ENCODE measurements at places on chromosomes 3 and 15.

DNA sequence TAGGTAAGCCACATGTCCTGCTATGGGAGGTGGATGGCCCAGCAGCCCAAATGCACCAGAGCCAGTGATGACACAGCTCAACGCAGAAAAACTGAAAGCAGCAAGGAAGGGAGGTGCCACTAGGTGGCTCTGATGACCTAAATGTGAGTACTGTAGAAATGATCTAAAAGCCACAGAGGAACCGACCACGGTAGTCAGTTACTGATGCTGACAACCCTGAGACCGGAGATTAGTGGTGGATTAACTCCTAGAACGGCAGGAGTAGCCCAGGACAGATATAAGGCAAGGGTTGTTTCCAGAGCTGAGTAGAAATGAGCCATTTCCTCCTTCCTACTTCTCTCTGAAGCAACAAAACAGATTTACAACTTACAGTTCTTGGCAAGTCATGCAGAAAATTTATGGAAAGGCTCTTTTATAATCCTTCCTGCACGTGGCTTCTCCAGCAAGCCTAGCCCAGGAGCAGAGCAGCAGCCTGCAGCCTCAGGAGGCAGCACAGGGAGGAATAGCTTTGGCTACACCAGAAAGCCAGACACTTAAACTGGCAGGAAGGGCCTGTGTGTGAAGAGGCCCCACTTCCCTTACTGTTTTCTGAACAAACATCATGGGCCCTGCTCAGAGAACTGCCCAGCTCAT, 13.1 kb downstream of the FBXL22 start:
- peak; percentile 8 for DNase-seq

DNA sequence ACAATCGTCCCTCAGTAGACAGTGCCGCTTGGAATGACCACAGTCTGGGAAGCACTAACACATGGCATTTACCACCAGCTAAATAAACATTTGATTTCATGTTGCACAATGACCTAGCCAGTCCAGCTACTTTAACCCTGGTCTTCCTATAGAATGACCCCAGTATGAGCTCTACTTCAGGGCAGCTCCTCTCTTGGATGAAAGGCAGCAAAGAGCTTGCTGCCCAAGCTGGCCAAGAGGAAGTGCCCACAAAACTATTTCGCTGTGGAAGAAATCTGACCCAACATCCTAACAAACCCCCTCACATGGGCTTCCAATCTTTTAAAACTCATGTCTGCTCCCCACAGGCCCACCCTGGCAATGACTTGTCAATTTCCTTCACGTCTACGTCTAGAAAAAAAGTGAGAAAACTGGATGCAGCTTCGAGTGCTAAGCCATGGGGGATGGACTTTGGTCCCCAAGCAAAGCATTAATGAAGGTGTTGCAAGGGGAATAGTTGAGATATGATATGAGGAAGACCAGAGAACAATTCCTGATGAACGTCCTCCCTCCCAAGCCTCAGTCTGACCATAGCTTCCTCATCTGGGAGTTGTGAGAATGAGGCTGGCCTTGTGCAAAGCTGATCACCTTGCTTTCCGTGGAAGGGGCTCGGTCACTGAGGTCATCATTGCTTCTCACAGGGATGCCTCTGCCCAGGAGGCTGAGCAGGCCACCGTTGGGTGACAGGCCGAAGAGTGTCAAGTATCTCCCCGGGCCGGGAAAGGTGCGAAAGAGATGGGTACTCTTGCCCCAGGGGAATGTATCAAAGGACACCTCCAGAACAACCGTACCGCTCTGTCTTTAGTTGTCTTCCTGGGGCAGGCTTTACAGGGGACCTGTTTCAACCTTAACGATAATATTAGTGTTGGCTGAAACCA, 964 bp downstream of the SLC25A20 start:
- no peak for DNase-seq

DNA sequence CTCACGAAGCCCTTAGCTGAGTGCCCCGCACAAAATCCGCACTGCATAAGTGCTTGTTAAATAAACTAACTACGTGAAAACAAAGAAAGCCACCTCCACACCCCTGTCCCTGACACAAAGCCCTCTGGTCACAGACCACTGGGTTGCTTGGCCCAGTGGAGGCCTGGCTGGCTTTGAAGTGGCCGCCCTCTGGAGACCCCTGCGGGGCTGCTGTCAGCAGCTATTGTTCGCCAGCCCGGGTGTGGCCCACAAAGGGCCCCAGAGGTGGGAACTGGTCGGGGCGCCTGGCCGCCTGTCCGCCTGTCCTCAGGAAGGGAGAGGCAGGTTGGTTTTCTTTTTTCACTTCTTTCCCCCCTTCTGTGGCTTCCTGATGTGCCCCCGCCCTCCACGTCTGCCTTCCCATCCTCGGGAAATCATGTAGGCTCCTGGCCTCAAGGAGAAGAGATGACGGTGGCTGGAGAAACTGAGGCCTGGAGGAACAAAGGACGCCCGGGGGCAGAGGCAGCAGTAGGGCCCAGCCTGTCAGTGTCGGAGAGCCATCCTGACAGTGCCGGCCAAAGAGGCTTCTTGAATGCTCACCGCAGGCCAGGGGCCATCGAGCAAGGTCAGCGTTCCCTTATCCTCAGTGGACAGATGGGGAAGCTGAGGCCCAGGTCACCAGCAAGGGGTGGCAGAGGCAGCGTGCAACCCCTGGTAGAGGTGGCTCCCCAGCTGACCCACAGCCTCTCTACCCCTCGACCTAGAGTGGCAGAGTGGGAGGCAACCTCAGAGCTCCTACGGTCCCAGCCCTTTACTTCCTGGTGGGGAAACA, 61.1 kb downstream of the SLC6A6 start:
- no peak for DNase-seq

GRCh38 chr3:146854523-146854922, 249.4 kb upstream of the PLSCR5 start:
- no peak for DNase-seq

DNA sequence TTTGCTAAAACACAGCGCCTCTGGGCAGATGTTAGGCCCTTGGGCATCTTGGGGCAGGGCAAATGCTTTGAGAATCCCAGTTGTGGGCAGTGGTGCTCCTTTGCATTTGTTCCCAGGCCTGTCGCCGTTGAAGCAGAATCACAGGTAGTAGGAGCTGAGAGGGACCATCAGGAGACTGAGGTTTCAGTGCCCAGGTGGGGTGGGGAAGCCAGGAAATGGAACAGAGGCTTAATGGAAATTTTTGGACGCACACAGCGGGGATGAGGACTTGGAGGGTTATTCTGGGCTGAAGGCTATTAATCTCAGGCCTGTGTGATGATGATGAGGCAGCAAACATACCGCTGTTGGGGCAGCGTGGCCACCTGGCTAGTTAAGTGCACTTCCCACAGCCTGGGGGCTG, 99.5 kb downstream of the SV2B start:
- no peak for DNase-seq

DNA sequence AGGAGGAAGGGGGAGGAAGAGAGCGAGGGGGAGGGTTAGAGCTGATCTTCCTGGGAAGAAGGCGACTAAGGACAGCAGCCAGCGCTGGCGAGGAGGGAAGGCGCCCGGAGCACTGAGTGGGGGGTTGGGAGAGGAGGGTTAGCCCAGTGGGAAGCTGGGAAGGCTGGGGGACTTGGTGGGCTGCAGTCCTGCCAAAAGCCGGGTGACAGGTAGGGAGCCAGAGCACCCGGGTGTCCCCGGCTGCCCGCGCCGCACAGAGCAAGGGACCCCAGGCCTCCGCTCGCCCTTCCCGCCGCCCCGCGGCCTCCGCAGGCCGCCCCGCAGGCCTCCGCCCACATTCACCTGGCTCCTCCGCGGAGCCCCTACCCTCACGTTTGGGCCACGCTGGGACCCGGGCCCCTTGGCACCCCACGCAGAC, 448 bp downstream of the SLC12A8 start:
- DNase-seq = no peak

GRCh38 chr15:60917461-60918145, 311.5 kb downstream of the RORA start:
- DNase-seq = no peak

DNA sequence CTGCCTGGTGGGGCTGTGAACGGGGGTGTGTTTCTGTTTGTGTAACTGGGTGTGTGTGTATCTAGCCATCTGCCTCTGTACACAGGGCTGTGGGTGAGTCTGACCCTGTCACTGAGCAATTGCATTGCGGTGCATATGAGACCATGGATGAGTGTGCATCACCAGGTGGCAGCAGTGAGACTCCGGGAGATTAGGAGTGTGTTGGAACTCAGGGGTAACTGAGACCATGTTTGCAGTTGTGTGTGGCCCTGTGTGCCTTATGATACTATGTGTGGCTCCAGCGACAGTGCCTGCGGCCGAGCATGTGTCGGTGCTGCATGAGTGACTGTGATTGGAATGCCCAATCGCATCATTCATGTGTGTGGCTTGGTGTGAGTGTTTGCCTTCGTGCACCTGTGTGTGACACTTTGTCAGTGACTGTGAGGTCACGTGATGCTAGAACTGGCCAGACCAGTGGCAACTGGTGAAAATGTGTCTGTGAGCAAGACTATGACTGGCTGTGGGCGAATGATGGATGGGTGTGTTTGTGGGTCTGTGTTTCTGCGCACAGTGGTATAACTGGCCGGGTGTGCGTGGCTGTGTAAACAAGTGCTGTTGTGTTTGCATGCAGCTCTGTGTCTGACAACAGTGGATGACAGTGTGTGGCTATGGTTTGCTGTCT, 14.0 kb downstream of the VILL start:
- peak; percentile 89 for DNase-seq

DNA sequence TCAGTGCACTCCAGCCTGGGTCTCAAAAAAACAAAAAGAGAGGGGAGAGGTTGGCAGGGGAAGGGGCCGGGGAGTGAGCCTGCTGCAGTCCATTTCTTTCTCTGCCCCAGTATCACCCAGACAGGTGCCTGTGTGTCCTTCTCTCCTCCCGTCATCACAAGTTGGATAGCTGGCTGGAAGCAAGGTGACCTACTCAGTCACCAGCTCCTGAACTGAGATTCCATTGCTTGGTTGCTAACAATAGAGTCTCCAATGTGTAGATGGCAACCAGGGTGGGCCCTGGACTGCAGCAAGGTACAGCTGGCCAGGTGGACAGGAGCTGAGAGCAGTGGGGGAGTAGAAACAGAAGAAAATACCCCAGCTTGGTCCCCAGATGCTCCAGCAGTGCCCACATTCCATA, 4.6 kb downstream of the LRRC2 start:
- DNase-seq = no peak

- DNase-seq = no peak
Observed at GRCh38 chr3:53775834-53776251, 70.4 kb downstream of the CHDH start.

GRCh38 chr3:101925564-101925963, 76.2 kb downstream of the NFKBIZ start:
- DNase-seq = peak; percentile 50

DNA sequence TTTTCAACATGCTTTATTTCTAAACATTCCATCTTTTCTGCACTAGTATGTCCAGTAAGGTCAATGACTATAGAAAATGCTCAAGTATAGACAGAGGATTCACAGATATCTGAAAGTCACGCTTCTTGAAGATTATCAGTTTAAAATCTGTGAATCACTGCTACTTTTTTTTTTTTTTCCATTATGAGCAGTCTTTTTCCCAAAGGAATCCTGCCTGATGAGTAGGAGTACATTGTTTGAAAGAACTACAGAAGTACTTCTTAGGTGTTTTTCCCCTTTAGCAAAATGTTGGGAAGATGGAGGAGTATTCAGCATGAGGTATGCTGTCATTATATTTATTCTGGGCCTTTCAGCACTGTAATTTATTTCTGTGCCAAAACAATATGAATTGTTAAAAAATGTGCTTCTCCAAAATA, 266.2 kb downstream of the NLGN1 start:
- DNase-seq = no peak

DNA sequence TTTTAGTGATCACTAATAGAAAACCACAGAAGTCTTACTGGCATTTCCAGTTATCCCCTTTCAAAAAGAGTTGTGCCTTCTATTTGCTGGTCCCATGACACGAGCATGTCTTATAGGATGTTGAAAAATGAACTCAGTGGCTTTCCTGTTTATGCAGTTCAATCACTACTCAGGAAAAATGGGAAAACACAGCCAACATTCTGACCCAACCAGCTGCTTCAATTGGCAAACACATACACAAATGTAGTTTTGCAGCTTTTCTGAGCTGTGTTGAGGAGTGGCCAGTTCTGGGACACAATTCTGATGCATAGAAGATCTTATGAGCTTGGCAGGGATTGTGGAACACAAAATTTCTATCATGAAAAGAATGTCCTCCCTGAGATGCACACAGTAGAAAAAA, 40.3 kb downstream of the FSTL1 start:
- DNase-seq = no peak

DNA sequence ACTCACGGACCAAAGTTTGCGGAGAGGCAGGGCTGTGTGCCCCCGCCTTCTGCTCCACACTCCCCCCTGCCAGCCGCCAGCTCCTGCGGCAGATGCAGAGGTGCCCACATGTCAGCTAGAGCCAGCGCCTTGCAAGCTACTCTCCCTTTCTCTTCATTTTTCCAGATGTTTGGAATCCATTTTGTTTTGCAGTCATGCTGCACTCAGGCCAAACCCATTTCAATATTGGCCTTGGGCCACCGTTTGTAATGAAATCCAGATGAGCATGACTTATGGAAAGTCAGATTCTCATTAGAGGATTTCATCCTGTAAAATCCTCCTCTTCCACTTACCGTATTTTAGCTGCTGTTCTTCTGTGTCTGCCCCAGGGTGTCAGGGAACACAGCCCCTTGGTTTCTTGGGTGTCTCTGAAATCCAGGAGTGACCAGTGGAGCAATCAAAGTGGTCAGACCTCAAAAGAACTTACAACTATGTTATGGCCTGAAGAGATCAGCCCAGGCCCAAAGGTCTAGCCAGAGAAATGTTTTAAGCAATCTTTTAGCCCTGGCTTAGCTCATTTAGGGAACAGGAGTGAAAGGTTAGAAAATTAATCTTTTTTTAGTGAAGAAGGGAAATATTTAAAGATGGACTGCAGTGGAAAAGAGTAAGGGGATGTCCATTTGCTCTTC, 65.8 kb downstream of the AAGAB start:
- DNase-seq = no peak

DNA sequence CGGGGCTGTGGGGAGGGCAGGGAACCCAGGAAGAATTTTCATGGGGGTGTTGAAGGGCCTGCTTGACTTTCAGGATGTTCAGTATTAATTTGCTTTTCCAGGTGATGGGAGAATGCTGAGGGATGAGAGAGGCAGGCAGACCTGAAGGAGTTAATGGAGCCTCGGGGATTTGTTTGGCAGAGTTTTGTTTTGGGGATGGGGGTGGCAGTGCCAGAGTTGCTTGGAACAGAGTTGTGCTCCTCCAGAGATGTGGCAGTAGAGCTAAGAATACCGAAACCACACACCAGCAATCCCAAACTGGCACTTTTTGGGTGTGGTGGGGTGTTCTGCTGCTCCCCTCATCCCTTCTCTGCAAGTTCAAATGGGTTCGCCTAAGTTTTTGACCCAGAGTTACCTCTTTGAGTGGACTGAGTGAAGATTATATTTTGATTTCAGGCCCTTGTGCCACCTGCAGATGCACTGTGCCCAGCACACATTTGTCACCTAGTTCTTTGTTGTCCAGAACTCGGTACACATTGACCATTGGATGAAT, 1.6 kb downstream of the BOC start:
- no peak for DNase-seq

- DNase-seq = no peak
Observed at GRCh38 chr3:53501178-53501577, 6.8 kb downstream of the CACNA1D start.

DNA sequence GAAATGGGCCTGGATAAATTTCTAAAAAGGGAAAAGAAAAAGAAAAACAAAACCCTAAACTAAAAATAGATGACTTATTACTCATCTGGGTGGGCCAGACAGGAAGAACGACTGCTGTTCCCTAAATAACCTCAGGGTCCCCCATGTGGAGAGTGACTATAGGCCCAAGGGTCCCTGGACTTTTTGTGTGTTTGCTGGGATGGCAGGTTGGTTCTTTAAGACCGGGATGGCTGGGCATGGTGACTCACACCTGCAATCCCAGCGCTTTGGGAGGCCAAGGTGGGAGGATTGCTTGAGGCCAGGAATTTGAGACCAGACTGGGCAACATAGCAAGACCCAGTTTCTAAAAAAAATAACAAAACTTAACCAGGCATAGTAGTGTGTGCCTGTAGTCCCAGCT, 43.8 kb upstream of the TRA2B start:
- DNase-seq = no peak
